ENCODE measurements at places on chromosomes 4 and X. TPM values are rescaled to one million over a fixed set of nuclear protein-coding genes. Genes with fewer than 3 reads are reported as not detected.

DNA sequence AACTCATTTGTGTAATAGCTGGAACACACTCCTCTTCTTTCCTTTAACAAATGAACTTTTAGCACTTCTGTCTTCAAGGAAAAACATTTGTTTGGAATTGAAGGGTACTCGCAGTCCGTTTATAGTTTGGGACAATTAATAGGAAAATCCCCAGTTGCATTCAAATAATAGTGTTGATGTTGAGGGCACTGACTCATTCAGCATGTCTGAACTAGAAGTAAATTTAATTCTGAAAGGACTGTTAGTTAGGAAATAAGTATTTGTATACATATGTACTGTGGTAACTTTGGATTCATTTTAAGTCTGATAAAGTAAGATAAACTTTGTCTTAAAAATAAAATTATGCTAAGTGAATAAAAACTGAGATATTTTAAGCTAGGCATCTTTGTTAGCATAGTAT, 27.2 kb downstream of the FAM199X start:
- DNase-seq: no peak

- no peak for DNase-seq
Observed at GRCh38 chr4:189022440-189023035, 883.3 kb downstream of the TRIML1 start.

- DNase-seq: no peak
Observed at GRCh38 chrX:47707031-47707780, 48.2 kb upstream of the UXT start.

DNA sequence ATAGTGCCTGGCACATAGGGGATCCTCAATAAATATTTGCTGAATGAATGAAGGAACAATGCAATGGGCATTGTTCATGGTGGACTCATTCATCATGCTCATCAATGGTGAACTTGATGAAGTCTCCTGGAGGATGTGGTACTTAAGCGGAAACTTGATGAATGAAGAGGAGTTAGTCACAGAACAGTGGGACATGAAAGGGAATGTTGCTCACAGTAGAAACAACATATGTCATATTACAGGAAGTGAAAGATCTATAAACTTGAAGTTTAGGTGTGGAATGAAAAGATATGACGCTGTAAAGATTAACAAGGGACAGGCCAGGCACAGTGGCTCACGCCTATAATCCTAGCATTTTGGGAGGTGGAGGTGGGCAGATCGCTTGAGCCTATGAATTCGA, 224.1 kb downstream of the PPP3CA start:
- DNase-seq: no peak

GRCh38 chr4:8324640-8325239, 55.2 kb downstream of the HTRA3 start:
- DNase-seq: no peak

DNA sequence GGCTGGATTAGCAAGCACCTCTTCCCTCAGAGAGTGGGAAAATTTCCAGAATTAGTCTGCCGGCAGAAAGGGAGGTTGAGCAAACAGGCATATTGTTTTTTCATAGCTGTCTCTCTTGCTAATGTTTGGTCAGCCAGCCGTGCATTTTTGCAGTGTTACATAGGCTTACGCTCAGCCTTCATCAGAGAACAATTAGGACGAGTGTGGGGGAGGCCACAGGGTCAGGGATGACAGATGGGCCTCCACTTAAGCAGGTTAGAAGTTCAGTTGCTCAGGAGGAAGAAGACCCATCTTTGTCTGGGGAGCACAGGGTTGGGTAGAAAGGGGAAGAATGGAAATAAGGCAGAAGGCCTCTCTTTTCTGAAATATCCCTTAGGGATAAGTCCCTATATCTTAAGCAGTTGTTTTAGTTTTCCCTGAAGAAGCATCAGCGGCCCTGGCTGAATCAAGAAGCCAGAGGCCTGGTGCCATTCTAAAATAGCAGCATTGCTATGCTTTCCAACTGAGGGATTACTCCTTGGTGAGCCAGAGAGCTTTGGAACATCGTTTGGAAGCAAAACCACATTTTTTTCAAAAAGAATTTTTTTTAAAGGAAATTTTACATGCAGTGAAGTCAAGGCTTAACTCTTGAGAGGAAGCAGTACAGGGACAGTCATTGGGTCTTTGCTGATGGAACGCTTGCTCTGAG, 118.8 kb downstream of the SMIM20 start:
- DNase-seq: no peak

DNA sequence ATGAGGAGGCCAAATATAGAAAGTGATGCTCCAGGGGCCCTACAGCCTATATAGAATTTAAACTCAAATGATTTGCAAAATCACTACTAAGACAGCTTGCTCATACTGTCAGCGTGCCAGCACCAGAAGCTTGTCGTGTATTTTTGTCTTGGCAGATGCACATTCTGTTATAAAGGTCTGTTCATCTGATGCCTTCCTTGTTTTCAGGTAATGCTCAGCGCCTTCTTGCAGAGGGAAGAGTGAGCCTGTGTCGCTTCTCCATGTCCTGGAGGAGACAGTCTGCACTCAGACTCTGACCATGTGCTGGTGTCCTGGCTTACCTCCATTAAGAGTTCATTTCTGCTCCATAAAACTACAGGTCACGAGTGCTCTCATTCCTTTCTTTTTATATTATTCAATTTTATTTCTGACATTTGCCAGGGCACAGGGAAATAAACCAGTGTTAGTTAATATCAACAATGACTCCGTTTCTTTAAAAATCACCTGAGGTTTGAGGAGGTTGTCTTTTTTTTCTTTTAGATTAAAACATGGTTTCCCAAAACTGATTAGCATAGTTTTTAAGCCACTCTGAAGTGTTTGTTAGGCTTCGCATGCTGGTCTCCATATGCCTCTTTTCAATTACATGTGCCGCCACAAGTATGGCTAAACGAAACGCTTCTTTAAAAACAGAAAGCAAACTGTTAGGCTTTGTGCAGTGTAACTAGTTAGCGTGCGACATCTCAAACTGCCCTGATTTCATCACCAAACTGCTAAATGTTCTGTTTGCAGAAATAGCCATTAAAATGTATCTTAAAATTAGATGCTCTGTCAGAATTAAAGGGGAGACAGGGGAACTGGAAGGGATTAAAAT, 215.2 kb upstream of the GK2 start:
- no peak for DNase-seq

GRCh38 chr4:128688033-128688721, 121.3 kb upstream of the JADE1 start:
- no peak for DNase-seq

DNA sequence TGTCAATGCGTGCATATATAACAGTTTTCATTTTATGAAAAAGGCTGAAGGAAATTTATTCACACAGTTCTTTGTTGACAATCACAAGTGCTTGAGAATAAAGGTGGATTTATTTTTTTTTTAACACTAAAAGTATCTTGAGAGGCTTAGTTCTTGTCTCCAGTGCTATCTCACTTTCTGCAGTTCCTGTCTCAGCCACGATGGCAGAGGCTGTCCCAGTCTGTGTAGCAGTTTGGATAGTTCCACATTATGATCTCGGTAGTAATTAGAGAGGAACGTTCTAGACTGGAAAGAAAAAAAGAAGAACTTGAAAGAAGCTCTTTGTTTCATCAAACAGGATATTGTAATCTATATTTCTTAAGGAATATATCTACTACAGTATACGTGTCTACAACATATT, 229.0 kb downstream of the UGT8 start:
- no peak for DNase-seq

GRCh38 chr4:170047771-170048354, 21.7 kb upstream of the MFAP3L start:
- DNase-seq: peak; percentile 64

GRCh38 chrX:5425119-5425518, 803.5 kb downstream of the NLGN4X start:
- no peak for DNase-seq

DNA sequence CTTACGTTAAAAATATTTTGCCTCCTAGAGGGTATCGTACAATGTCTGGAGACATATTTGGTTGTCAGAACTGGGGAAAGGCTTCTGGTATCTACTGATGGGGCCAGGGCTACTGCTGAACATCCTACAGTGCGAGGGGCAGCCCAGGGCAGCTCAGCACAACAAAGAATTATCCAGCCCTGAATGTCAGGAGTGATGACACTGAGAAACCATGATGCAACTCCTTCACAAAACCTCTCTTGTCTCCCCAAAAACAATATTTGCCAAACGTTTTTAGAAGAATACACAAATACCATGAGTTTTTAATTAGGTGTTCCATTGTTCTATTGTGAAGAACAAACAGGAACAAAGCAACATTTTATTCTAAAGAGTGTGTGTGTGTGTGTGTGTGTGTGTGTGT, 43.4 kb upstream of the CLNK start:
- no peak for DNase-seq

DNA sequence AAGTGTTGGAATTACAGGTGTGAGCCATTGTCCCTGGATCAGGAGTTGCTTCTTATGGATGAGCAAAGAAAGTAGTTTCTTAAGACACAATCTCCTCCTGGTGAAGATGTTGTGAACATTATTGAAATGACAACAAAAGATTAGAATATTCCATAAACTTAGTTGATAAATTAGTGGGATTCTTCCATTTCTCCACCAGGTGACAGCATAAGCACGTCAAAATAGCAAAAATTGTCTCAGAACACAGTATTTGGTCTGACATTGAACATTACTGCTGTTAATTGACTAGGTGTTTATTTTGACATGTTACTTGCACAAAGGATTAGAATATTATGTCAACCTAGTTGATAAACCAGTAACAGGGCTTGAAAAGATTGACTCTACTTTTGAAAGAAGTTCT, 21.6 kb downstream of the CLDN34 start:
- no peak for DNase-seq

GRCh38 chr4:6873792-6874461, 35.7 kb upstream of the TBC1D14 start:
- peak; percentile 75 for DNase-seq

DNA sequence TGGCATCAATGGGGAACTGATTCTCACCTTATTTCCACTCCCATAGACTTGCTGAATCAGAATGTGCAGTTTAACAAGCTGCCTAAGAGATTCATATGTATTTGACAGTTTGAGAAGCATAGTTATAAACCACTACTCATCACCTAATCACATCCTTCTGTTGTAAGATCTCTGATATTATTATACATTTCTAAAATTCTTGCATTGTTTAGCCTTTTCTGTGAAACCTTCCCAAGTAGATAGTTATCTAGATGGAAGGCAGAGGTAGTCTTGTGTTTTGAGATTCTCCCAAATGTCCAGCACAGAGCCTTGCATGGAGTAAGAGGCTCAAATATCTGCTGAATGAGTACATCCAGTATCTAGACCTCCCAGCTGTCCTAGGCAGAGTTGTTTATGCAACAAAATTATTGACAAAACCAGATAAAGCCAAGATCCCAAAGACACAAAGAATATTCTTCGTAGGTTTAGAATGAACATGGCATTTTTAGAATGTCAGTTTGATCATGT, 227.3 kb downstream of the KDR start:
- DNase-seq: no peak

- DNase-seq: no peak
Observed at GRCh38 chr4:126532527-126532926, 1100.2 kb upstream of the INTU start.

DNA sequence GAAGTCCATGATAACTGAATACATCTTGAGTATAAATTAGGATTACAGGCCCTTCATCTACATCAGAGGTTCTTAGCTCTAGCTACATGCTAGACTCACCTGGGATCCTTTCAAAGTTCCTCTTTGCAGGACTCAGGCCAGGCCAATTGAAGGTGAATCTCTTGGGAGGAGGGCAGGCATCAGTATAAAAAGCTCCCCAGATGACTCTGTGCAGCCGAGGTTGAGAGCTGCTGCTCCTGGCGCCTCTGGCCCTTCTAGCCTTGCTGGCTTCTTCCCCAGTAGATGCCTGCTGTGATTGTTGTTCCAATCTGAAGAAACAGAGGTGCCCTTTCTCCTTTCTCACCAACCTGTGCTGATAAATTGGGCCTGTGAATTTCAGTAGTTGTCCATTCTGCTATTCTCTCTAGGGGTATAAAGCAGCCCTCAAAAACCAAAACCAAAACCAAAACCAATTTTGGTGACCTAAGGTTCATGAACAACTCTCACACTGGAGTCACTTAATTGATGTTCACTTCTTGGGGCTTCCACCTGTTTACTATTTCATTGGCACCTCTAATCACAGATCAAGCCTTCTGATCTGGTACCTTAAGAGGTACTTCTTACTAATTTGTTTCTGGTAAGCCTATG, 78.7 kb downstream of the SUPT20HL2 start:
- no peak for DNase-seq

- no peak for DNase-seq
Observed at GRCh38 chr4:158566860-158567259, 45.2 kb downstream of the RXFP1 start.

GRCh38 chrX:19814240-19814639, 73.2 kb downstream of the SH3KBP1 start:
- DNase-seq: no peak

- no peak for DNase-seq
Observed at GRCh38 chr4:86926435-86927086, 8.2 kb upstream of the AFF1 start.

DNA sequence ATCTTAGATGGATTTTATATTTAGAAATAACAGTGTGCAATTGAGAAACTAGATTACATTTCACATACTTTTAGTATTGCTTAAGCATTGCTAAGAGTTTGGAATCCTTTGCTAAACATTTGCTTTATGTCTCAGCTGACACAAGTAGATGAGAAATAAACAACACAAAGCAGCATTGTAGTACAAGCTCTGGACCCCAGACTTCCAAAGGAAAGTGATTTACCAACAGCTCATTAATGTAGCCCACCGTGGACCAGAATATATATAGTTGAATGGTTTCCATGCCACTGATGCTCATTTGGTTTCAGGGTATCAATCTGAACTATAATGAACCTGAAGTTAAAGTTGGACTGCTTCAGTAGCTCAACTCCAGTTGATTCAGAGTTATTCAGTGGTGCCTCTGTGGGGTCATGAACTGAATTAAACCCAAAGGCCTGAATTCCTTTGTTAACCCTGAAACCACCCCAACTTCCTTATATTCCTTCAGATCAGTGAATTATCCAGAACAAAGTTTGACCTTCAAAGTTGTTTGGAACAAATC, 132.1 kb upstream of the NEIL3 start:
- no peak for DNase-seq

- DNase-seq: no peak
Observed at GRCh38 chr4:100828986-100829685, 311.3 kb upstream of the EMCN start.

GRCh38 chr4:110543577-110543976, 67.6 kb downstream of the ENPEP start:
- no peak for DNase-seq

- no peak for DNase-seq
Observed at GRCh38 chrX:131068945-131069719, 11.0 kb downstream of the ARHGAP36 start.

GRCh38 chrX:51641421-51642021, 22.8 kb upstream of the CENPVL3 start:
- peak; percentile 9 for DNase-seq

NPY1R gene
- not detected for total RNA-seq

CRMP1 gene
- not detected for total RNA-seq

ZMAT1 gene
- total RNA-seq: 48.3 TPM

SSX3 gene
- total RNA-seq: not detected

PNMA3 gene
- 10.9 TPM for total RNA-seq

PHEX gene
- 0.08 TPM for total RNA-seq

RAB9B gene
- 0.51 TPM for total RNA-seq

GPRASP2 gene
- total RNA-seq: 4.6 TPM

GRIA2 gene
- not detected for total RNA-seq

ALG13 gene
- 223 TPM for total RNA-seq

Measured in naive thymus-derived CD4-positive, alpha-beta T cell (primary cell).